ENCODE measurements at places on chromosomes 1 and 21.
A peak's percentile ranks its signal among the peaks of the same experiment; 100 is the strongest.

GRCh38 chr1:175632667-175633066 is 110.7 kb downstream of the TNR start:
- DNase-seq: no peak

DNA sequence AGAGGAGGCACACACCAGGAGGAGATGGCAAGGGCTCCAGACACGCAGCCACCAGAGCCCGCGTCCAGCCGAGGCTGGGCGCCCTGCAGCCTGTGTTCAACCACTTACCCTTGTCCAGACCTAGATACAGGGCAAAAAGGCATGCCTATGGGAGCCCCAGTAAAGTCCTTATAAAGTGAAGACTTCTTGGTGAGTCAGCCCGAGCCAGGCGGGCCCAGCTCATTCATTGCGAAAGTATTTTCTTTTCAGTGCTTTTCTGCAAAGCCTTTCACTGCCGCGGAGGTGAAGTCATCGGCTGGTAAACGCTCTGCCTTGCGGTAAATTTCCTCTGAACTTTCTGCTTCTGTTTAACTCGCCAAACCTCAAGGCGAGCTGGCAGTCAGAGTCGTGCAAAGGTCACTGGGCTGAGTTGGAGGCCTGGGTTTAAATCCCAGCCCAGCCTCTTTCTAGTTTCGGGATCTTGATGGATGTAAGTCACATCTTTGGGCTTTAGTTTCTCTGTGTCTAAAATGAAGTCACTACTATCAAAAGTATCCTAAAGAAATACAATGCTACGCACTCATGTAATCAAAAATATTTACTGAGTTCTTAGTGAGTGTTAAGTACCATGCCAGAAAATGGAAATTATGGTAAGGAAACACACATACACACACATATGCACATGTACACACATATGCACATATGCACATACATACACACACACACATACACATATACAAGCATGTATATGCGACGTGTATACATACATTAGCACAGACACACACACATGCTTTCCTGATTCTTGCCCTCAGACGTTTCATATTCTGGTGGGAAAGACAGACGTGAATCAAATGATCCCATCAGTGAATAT is 54.7 kb upstream of the IFFO2 start:
- peak; percentile 29 for DNase-seq

GRCh38 chr1:22350171-22350923 is 101.3 kb upstream of the ZBTB40 start:
- no peak for DNase-seq

DNA sequence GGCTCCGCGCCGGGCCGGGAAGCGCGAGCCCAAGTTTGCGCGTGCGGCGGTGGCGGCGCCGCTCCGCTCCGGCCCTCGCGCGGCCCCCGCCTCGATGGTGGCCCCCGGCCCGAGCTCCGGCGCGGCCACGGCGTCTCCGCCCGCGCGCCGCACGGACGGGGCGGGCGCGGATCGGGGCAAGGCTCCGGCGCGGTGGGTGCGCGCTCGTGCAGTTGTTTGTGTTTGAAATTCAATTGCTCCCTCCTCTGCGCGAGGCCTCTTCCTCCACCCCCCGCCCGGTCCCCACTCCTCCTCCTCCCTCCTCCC is at the start of gene HDGF:
TSS of gene HDGF (minus strand) at position 225 of the 306 bp plus-strand sequence. CDS start 246 bp downstream, outside the sequence.
- DNase-seq: no peak

GRCh38 chr1:165564561-165564960 is 20.8 kb downstream of the LRRC52 start:
- DNase-seq: no peak

DNA sequence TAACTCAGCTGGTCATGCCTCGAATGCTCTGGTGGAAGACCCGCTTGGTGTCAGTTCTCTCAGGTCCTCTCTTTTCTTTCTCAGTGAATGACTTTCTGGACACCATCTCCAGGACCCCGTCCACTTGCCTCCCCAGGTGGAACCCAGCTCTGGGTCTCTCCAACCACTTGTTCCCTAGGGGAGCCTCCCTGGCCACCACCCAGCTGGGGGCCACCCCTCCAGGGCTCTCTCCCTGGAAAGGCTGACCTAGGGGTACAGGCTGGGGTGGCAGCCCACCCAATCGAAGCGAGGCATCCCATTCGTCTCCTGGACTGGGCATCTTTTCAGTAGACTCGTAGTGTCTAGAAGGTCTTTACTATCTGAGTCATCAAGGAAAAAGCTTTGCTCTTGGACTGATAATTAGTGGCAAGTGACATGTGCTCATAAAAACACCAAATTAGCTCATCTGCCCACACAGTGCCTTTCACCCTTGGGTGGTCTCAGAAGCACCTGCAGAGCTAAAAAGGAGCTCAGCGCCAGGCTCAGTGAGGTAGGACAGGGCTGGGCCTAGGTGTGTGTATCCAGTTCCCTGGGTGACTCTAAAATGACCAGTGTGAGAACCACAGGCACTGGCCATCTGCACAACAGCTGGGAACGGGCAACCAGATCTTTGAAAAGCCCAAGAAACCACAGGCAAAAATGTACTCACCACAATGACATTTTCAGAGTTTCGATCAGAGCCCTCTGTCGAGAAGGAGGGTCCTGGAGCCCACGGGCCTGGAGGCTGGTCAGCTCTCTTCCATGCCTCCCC is 2.4 kb upstream of the PDXK start:
- no peak for DNase-seq
